ENCODE measurements at places on chromosomes 4 and X.

DNA sequence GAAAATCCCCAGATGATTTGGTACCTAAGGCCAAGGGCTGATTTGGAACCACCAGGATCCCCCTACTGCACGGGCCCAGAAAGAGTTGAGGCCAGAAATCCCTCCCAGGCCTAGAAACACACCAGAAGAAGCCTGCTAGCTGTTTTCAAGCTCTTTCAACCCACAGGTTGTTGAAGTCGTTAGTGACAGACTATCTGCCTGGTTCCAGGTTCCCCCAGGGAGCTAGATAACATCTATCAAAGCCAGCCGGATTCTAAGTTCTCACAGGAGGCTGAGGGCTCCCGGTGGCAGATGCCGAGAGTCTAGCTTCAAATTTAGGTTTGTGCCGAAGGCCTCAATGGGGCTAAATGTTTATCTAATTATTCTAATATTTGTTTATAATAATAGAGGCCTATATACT is 132.0 kb upstream of the ATP6AP2 start:
- DNase-seq, result no peak

DNA sequence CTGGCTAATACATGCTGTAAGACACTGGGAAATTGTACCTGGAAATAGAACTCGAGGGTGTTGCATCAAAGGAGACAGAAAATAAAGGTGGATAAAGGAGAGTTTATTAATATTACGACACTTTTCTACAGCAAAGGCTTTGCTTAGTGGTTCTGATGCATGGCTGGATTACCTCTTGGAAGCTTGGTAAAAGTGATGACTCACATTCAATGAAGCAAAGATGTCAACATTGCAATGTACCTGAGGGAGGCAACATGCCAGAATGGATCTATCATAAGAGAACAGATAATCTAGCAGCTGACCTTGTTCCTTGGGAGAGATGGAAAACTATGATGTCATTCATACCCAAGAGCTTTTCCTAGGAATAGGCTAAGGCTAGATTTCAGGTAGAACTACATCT is 735.1 kb upstream of the DIAPH2 start:
- DNase-seq, result no peak

DNA sequence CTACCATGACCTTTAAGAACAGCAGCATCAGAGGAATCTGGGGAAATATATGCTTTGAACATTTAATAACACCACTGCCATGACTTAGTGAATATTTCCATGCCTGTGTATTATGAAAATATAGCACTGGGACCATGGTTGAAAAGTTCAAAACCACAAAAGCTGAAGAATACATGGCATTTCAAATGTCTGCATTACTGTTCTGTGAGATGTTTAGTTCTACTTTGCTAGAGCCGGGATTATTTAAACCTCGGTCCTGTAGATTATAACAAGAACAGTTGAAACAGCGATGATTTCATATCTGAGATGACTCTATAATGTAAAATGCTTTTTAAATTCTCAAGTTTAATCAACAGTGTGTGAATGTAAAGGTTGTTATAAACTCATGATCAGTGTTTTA is 126.7 kb upstream of the AGA start:
- DNase-seq, result no peak

DNA sequence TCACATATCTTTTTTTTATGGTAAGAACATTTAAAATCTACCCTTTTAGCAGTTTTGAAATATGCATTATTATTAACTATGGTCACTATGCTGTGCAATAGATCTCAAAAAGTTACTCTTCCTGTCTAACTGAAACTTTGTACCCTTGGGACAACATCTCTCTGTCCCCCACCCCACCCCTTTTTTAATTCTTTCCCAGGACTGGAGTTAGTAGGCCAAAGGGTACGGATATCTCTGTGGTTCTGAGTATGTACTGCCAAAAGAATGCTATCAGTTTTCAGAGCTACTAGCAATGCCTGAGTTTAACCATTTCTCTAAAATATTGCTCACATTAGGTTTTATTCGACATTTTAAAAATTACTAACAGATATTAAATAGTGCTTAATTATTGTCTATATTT is 4.7 kb upstream of the FAM241A start:
- DNase-seq, result no peak

- no peak for DNase-seq
Measured at GRCh38 chrX:116345958-116346357, 90.4 kb upstream of the SLC6A14 start.

GRCh38 chr4:142913461-142914030 is 67.4 kb upstream of the INPP4B start:
- DNase-seq, result peak; percentile 13

GRCh38 chr4:3441501-3442459 is at the start of gene HGFAC:
Gene HGFAC, plus strand, starts transcription at chr4:3441968. Its CDS starts 34 bp downstream, at chr4:3442002.
- DNase-seq, result no peak

- DNase-seq, result no peak
Measured at GRCh38 chr4:39233783-39234182, 51.5 kb downstream of the WDR19 start.

DNA sequence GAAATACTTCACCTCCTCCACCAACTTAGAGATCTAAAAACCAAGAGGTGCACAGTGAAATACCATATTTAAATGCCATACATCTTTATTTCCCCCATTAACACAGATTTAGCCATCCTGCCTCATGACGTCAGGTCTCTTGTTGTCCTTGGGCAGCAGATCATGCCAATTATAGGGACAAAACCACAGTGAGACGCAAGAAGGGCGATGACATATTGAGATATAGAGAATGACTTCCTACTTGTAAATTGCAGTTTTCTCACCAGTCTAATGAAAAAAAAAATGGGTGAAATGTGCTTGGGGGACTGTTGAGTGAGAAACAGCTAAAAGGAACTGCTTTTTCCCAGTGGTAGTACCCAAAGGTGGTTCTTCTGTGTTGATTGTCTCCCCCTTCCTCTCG is 24.3 kb downstream of the RS1 start:
- no peak for DNase-seq

DNA sequence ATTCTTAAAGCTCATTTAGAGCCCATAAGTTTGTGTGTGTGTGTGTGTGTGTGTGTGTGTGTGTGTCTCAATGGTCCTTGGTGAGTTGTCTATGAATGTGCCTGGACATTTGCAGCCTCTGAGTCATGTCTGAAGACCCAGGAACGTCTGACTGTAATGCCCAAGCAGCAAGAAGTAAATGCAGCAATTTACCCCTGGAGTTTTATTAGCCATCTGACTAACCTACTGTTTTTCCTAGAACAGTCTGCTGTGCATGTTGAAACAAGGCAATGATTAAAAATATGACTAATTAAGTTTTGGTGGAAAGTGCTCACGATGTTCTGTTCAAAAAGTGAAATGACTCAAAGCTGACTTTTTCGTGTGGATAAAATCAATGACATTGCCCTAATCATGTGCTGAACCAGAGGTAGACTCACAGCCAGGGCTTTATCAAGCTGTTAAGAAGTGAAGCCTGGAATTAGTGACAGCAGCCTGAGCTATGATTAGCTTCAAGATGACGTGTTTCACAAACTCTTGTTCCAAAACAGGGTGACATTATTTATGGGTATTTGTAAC is 201.6 kb downstream of the CPE start:
- DNase-seq, result peak; percentile 74

GRCh38 chr4:124480061-124480460 is 232.5 kb downstream of the ANKRD50 start:
- no peak for DNase-seq

DNA sequence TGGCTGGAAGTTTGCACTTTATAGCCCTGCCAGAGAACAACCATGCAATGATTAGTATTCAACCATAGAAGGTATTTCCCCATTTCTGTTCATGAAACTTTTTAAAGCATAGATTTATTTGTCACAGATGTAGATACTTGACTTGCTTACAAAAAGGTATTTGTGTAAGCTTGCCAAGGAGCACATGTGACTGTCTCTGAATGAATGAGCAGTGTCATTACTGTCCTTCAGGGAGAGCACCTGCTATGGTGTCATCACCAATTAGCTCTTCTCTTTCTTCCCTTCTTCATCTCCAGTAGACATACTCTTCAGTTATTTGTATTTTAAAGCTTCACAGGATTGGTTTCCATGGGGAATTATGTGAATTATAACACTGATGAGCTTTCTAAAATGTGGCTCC is 1064.7 kb upstream of the GRIA3 start:
- DNase-seq, result no peak

- peak; percentile 63 for DNase-seq
Measured at GRCh38 chr4:74370912-74371311, 6.0 kb downstream of the EREG start.

DNA sequence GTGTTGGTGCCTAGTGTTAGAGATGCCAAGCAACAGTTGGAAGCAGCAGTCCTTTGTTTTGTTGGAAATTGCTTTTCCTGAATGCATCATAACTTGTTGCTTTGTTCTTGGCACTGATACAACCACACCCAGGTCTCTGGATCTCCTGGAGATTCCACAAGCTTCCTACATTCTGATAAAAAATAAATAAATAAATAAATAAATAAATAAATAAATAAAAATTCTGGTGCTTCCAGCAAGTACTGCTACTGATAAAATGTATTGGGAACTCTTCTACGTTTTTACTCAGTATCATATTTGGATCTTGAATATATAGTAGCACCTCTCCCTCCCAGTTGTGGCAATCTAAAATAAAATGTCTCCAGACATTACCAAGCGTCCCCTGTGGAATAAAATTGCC is 62.7 kb upstream of the GRID2 start:
- no peak for DNase-seq

GRCh38 chr4:143140696-143141095 is 44.0 kb upstream of the USP38 start:
- no peak for DNase-seq

Data from EL (cell line).